ENCODE measurements at places on chromosomes 2 and 18.

DNA sequence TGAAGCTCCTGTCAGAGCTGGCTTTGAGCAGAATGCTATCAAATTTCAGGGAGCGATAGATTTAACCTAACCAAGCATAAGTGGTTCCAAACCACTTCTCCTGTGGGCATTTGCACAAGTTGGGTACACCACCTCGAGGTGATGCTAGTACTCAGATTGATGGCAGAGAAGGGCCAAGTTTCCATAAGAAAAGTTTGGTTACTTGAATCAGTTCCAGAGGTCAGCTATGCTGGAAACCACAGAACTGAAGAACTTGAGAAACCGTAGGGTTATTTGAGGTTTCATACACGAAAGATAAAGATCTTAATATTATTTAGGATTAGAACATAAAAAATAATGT is 238.2 kb upstream of the SOX11 start:
- DNase-seq: no peak

- DNase-seq: no peak
These were observed 175.2 kb upstream of the ALPP start for GRCh38 chr2:232203166-232203891.

GRCh38 chr2:114926303-114926702 is 483.9 kb downstream of the DPP10 start:
- no peak for DNase-seq

DNA sequence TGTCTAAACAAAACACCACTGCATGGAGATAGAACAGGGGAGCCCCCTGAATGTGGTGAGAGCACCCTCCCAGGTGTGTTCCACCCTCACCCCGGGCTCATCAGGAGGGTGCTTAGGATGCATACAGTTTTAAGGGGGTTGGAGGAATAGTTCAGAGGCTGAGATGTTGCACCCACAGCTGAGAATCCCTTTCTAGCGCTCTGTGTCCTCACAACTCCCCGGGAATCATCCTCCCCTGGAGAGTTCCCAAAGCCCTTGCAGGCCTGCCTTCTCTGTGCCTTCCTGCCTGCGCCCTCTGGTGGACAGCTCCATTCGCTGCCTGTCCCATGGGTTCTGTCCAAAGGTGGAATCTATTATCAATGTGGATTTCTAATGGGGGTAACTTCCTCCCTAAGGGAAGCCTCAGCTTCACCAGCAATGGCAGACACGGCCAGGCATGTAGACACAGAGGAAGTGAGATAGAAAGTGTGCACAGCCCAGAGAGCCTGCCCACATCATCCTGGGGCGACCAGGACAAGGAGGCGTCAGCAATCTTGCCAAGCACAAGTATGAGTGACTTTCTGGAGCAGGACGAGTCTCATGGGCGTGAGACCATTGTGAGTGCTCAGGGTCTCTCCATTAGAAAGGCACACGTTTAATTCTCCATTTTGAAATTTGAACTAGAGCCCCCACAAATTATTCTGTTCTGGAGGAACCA is 1.2 kb upstream of the UGT1A5 start:
- DNase-seq: peak; percentile 59

GRCh38 chr2:6384341-6384740 is 481.4 kb downstream of the CMPK2 start:
- DNase-seq: no peak

DNA sequence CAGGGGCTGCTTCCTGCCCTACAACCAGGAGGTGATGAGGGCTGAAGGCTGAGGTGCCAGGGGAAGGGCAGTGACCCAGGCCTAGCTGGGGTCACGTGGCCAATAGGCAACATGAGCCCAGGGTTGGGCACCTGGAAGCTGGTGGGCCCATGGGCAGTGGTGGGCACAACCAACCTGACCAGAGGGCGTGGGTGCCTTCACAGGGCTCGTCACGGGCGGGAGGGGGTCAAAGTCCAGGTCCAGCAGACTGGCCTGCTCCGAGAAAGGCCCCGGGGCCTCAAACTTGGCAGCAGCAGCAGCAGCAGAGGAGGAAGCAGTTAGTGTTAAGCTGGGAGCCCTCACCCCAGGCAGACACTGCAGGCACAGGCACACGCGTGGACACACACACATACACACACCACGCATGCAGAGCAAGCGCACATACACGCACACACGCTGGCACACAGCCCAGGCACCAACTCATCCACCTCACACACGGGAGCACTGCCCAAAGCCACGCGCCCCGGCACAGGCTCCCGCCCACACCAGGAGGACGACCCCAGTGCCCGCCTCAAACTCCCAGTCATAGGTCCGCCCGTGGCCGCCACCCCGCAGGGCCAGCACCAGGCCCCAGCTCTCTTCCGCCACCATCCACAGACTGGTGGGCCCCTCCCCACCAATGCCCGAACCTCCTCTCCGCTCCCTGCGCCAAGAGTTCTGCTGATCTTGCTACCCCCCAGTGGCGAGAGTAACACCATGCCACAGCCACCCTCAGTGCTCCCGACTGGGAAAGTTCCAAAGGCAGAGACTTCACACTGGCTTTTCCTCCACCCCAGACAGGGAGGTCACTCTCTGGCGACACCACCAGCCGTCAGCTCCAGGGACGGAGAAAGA is 53.0 kb downstream of the BIN1 start:
- DNase-seq: no peak

DNA sequence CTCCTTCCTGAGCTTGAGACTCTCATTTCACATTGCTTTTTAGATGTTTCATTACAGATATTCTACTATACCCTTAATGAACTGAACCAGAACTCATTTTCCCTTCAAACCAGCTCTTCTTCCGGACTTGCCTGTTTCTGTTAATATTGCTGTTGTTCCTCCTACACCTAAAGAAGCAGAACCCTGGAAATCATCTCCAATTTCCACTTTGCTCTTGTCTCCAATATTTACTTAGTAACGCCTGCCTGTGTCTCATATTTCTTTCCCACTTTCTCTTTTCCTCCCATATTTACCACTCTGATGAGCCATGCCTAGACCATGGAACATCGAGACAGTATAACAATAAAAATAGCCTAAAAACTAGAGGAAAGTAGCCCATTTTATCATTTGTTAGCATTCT is 17.9 kb upstream of the GMCL1 start:
- no peak for DNase-seq

GRCh38 chr2:187774551-187775071 is 220.4 kb upstream of the TFPI start:
- DNase-seq: peak; percentile 83

DNA sequence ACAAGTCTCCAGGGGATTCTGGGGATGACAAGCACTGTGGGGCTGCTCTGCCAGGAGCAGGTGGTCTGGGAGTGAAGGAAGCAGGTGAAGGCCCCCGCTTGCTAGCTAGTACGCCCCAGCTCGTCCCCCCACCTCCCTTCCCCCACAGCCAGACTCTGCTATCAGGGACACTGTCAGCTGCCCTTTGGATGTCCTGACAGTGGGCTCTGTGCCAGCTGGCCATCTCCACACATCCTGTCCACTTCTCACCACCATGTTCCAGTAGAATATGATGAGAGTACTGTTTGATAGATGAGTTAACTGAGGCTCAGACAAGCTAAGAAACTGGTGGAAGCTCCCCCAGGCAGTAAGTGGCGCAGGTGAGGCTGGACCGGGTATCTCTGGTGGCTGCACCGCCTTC is 276.2 kb downstream of the CELF4 start:
- DNase-seq: no peak

DNA sequence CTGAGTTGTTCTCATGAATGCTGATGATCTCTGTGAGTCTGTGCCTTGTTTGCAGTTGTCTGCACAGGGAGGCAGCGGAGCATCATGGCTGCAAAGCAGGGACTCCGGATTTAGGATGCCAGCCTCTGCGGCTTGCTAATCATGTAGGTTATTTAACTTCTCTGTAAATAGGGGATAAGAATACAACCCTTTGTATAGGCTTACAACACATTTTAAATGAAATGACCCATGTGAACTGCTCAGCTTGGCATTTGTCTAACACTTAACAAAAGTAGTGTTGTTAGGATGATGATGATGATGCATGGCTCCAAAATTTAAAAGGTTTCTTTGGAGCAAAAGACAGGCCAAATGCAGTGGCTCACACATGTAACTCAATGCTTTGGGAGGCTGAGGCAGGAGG is 19.4 kb downstream of the DYTN start:
- DNase-seq: no peak

DNA sequence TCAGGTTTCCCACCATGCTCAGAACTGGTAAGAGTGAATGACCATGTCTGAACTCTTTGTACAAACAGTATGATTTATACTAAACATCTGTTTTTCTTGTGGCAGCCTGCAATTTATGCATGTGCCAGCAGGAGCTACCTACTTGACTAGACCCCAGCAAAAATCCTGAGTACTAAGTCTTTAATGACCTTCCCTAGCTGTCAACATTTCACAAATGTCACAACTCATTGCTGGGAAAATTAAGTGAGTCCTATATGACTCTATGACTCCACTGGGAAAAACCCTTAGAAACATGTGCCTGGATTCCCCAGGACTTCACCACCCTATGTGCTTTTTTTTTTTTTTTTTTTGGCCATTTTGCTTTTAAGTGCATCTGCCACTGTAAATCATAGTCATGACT is 1225.8 kb downstream of the SUCLG1 start:
- DNase-seq: peak; percentile 7

GRCh38 chr18:8301427-8302172 is 307.6 kb upstream of the RAB12 start:
- no peak for DNase-seq

DNA sequence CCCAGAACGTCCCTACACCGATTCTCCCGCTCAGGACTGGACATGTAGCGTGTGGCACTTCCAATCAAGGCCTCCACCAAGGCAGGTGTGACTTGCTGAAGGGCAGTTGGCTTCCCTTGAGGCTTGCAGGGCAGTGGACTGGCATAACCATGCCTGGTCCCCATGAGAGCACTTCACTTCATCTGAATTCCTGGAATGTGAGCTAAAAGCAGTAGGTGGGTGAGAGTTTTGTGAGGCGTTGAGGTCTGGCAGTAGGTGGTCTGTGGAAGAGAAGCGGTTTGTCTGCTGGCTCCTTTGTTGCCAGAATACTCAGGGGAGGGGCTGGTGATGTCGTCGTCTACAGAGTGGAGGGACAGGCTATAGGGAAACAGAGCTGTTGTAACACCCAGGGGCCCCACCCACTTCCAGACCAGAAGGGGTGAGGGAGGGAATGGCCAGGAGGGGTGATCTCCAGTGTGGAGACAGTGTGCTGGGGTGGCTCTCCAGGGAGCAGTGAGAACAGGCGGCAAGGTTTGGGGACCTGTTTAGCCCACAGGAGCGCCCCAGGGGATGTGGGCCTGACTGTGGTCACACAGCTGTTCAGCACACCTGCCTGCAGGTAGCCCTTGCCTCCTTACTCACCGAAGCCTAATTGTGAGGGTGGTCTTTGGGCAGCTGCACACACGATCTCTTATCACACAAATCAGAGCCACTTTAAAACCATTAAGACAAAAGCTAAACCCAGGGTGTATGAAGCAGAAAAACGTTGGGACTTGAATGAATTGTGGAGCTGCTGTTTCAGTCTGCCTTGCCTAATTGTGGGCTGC is 21.5 kb upstream of the ALKAL2 start:
- no peak for DNase-seq

- DNase-seq: no peak
These were observed 47.5 kb downstream of the TFCP2L1 start for GRCh38 chr2:121237336-121237979.

DNA sequence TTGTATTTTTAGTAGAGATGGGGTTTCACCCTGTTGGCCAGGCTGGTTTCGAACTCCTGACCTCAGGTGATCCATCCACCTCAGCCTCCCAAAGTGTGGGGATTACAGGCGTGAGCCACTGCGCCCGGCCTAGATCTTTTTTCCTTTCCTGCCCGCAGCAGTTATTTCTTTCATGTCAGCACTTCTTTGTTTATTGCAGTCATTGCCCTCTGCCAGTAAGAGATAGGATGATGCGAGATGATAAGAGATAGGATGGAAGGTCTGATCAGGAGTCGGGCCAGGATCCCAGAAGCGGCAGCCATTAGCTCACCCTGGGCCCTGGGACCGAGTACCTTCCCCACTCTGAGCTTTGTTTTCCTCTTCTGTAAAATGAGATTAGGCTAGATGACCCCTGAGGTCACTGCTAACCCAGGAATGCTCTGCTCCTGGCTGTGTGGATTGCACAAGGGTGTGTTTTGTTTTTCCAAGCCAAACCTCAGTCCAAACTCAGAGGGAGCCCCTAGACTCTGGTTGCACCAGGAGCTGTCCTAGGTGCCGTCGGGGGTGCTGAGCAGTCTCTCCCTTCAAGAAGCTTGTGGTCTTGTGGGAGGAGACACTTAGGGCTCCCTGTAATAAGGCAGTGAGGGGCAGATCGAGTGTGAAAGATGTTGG is 63.3 kb downstream of the LPIN1 start:
- DNase-seq: peak; percentile 52

DNA sequence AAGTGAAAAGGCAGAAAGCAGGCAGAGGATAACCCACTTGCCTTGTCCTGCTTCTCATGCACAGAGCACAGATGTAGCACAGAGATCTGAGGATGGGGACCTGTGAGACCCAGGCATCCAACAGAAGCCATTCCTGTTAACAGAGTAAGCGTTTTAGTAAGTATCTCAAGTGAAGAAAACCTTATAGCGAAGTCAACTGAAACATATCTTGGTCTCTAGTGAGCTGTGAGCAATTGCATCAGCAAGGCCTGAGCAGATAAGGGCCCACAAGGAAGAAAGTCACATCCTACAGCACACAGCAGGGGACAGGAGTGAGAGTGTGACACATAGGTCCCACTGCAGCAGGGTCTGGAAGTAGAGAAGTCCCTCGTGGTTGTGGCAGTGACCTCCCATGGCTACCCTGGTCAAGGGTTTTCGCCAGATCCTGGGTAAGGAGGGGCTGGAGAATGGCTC is 248.7 kb upstream of the TNP1 start:
- DNase-seq: no peak

- DNase-seq: peak; percentile 21
These were observed 197.8 kb downstream of the TNS1 start for GRCh38 chr2:217804791-217805667.

DNA sequence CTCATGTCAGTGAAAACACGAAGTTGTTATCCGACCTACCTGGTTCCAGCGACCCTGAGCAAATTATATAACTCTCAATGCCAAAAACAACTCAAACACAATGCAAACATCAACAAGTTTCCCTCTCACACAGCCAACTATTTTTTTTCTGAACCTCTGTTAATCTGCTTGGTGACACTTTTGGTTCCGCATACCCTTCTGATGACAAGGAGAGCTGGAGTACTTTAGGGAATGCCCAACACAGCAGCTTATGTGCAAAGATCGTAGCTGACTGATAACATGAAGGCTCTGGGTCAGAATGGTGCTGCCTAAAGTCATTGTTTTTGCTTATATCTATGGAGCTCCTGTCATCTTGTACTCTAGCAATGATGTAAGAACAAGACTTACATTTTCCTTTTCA is 72.7 kb upstream of the CCDC68 start:
- no peak for DNase-seq

DNA sequence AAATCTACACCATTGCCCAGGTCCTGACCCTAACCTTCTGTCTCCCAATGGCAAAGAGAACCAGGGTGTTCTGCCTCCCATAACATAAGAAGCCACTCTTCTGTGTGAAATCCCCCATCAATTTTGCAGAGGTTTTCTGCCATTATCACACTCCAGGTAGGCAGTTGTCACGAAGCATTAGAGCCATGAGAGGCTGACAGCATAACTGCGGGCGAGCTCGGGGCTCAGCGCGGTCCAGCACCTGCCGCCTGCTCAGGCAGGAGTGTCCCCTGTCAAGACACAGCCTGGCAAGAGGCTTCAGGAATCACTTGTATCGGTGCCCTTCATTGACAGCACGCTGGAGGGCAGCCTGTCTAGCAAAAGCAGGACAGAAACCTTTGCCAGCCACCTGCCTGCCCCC is 251.2 kb downstream of the SATB2 start:
- DNase-seq: no peak
